ENCODE measurements at places on chromosomes 6 and 20.

- DNase-seq: no peak
Measured at GRCh38 chr6:53373638-53374037, 24.9 kb upstream of the ELOVL5 start.

- no peak for DNase-seq
Measured at GRCh38 chr6:55069132-55069781, 105.1 kb upstream of the HCRTR2 start.

GRCh38 chr6:4774296-4774695 is 1.9 kb upstream of the CDYL start:
- DNase-seq: no peak

DNA sequence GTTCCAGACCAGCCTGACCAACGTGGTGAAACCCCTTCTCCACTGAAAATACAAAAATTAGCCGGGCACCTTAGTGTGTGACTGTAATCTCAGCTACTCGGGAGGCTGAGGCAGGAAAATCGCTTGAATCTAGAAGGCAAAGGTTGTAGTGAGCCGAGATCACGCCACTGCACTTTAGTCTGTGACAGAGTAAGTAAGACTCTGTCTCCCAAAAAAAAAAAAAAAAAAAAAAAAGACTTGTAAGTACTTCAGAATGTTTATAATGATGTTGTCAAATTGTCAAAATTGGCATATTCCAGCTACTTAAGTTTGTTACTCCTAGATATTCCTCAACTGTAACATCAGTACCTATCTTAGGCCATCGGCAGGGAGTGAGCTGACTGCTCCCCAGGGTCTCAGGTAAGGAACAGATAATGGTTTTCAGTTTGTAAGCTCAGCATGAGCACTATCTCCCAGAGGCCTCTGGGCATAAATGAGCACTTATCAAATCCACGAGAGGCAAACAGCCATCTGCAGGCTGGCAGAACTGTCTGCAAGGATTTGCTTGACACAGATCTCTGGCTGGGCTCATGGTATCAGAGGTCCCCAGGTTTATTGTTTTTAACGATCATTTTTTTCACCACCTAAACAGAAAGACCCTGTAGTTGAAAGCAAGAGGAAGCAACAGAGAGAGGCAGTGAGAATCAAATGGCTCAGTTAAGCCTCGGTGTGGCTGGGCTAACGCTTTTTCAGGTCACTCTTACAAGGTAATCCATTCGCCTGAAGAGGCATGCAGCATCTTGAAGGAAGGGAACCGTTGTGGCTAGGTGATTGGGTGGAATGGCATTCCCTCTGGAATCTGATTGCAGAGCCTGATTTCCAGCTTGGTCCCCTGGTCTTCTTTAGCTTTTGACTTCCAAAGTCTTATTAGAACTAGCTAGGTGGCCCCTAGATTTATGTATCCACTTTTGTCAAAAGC is 115.9 kb downstream of the LY86 start:
- no peak for DNase-seq

DNA sequence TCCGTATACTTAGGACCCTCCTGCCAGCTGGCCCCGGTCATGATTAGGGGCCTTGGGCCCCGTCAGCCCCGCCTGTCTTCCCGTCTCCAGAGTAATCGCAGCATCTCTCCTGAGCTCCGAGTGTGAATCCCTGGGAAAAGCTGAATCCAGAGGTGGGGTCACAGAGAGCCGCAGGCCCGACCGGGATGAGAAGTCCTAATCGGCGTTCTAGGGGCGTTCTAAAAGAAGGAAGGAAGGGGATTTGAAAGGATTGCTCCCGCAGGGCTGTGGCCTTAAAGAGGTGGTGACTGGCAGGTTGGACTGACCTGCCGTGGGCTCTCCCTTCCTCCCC is 371 bp downstream of the HMGN4 start:
- no peak for DNase-seq

DNA sequence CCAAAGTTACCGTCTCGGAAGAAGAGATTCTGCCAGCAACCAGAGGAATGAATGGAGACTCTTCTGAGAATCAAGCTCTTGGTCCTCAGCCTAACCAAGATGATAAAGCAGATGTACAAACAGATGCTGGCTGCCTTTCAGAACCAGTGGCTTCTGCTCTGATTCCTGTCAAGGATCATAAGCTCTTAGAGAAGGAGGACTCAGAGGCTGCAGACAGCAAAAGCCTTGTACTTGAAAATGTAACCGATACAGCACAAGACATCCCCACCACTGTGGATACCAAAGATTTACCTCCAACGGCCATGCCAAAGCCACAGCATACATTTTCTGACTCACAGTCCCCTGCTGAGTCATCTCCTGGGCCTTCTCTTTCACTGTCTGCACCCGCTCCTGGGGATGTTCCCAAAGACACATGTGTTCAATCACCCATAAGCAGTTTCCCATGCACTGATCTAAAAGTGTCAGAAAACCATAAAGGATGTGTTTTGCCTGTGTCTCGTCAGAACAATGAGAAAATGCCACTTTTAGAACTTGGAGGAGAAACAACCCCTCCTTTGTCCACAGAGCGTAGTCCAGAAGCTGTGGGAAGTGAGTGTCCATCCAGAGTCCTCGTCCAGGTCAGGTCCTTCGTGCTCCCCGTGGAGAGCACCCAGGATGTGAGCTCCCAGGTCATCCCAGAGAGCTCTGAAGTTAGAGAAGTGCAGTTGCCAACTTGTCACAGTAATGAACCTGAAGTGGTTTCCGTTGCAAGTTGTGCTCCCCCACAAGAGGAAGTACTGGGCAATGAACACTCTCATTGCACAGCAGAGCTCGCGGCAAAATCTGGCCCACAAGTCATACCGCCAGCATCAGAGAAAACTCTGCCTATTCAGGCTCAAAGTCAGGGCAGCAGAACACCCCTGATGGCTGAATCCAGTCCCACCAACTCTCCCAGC is 109.6 kb downstream of the RTN4IP1 start:
- peak; percentile 83 for DNase-seq

DNA sequence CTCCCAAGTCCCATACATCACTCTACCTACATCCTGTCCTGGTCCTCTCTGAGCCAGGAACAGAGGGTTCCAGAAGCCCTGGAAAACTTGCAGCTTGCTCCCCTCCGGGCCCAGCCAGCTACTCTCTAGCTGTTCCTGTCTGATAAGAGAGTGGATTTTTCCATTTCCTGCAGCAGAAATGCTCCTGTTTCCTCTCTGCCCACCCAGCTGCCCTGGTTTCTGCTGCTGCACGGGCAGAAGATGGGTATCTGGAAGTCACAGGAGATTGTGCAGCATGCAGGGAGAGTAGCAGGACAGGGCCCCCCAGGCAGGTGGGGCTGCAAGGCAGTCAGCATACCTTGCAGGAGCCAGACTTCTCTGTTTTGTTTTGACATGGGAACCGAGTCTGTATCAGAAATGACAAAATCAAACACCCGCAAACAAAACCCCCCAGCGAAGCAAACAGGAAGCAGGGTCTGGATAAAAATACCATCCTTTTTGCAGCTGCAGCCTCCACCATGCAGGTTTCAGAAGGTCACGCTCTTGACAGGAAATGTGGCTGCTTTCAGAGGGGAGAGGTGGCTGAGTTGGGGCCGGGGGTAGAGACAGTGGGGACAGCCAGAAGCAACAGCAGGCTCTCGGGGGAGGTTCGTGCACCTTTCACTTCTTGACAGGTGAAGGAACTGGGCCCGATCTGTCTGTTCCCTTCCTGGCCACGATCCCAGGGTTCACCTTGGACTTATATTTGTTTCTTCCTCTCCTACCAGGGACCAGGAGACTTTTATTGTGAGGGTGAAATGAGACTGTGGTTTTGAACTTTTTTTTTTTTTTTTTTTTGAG is 50.8 kb upstream of the FAM83D start:
- no peak for DNase-seq
